NCI-H774 (cell line): ENCODE measurements at places on chromosomes 2 and 18.

DNA sequence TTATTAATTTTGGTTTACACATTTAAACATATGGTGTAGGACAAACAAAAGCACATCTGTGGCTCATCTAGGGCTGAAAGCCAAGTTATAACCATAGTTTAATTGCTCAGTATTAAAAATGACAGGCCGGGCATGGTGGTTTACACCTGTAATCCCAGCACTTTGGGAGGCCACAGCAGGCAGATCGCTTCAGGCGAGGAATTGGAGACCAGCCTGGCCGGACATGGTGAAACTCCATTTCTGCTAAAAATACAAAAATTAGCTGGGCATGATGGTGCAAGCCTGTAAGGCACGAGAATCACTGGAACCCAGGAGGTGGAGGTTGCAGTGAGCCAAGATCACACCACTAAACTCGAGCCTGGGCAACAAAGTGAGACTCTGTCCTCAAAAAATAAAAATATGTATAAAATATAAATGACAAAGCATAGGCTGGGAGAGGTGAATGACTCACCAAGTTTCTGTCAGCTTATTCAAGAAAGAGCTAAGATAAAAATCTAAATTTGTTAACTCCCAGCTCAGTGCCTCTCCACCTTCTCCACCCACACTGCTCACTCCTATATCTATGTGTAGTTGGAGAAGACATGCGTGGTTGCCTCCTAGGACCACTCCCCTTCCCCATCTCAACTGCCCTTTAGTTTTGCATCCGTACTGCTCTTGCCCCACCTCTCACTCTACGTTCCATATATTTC lies 79.2 kb upstream of the PID1 start:
- no peak for DNase-seq

- peak; percentile 39 for DNase-seq
Measured at GRCh38 chr18:5868218-5868854, 27.0 kb downstream of the TMEM200C start.

GRCh38 chr2:234258562-234259141 lies 208.2 kb downstream of the SPP2 start:
- DNase-seq = no peak

DNA sequence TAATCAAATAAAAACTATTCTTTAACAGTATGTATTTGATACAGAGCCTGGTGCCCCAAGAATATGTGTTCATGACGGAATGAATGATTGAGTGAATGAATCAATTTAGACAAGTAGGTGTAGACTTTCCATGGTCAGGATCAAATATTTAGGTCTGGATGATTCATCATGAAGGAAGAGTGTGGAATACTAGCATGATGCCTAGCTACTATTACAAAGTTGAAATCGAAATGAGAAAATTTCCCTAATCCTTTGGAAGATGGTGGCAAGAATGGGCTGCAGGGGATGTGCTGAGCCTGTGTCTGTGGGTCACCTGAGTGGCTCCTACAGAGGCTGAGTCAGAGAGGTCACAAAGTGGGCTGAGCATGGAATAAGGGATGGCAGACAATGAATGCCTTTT lies 3.1 kb upstream of the MALT1 start:
- no peak for DNase-seq

DNA sequence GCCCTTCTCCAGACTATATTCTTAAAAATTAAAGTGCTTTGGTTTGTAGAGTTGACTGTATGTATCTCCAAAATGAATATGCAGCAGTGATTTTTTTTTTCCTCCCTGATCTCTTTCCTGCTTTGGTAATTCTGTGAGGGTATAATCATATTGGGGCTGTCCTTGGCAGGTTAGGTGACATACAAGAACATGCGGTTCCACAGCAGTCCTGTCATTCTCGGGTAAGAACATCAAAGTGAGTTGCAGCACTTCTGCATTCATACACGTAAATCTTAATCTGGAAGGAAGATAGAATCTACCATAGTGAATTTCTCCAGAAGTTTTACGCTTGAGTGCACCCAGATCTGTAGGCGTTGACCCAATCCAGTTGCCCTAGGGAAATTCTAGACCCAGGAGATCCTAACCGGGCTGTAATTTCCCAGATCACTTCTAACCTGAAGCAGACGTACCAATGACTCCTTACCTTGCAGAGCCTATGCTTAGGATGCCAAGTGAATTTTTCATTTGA lies 109.4 kb downstream of the PRPF40A start:
- no peak for DNase-seq

DNA sequence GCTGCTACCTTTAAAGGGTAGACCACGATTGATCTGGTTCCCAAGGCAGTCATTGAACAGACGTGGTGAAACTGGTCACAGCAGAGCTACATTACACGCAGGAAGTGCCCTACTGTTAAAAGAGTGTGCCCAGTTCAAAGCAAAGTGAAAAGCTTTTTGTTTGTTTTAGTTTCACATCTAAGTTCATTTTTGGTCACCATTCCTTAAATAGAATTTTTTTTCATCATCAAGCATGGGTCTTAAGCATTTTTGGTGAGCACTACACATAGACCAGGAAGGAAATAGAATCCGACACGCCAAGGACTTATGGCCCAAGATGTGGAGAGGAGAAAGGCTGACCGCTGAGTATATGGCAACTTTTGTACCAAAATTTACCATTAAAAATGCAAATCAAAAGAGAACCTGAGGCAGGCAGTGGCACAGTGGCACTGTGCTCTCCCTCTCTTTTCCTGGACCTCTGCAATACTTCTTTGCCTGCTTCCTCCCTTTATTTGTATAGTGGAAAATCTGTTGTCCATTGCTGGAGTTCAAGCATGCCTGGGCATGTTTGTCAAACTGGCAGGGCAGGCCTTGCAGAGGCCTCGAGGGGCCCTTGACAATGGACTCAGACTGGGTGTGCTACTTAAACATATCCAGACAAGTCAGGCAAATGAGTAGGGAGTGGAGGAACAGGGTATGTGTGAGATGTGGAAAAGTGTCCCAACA lies 42.6 kb upstream of the HNRNPA3 start:
- peak; percentile 37 for DNase-seq

DNA sequence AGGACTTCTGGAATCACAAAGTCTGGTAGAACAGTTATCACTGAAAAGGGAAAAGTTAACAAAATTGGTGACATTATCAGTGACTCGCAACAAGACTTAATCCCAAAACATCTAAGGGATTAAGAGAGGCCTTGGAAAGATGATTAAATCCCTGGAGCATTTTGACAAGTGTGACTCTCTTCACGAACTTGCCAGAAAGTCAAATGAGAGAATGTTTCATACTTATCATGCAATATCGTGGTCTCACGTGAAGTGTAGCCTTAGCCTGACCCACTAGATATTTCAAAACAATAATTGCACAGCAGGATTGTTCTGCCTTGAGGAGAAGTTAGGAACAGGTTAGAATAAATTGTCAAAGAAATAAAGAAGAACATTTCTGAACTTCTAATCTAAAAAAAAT lies 104.5 kb downstream of the COL6A3 start:
- no peak for DNase-seq

- no peak for DNase-seq
Measured at GRCh38 chr2:232142049-232142448, 180.5 kb downstream of the DIS3L2 start.
